Hepatocyte (in vitro differentiated cells): ENCODE measurements at places on chromosomes 13 and 19. TPM values are rescaled to one million over a fixed set of nuclear protein-coding genes. Genes with fewer than 3 reads are reported as not detected.

DNA sequence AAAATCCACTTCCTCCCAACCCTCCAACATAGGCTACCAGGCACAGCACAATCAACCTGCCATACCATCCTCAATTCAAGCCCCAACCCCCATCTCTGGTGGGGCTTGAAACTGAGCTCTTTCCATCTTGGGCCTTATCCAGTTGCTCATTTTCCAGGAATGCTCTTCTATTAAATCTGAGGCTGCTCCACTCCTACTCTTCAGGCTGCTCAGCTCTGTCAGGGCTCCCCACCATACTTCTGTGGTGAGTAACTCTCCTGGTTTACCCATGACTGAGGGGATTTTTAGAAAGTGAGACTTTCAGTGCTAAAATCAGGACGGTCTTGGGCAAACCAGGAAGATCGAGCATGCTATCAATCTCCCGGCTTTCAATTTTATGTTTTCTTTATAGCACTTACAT, 512.8 kb downstream of the LMO7 start:
- H3K4me3 ChIP-seq, result no peak overlapping the region
- no peaks in the 10 kb centered on the region for H3K4me1 ChIP-seq
- no peaks in the 10 kb centered on the region for H3K27me3 ChIP-seq

- H3K36me3 ChIP-seq, result no peaks in the 10 kb centered on the region
- no peaks in the 10 kb centered on the region for H3K27me3 ChIP-seq
- no peak for DNase-seq
- no peak overlapping the region for H3K4me3 ChIP-seq
Observed at GRCh38 chr13:92590503-92590908, 636.1 kb upstream of the GPC6 start.

DNA sequence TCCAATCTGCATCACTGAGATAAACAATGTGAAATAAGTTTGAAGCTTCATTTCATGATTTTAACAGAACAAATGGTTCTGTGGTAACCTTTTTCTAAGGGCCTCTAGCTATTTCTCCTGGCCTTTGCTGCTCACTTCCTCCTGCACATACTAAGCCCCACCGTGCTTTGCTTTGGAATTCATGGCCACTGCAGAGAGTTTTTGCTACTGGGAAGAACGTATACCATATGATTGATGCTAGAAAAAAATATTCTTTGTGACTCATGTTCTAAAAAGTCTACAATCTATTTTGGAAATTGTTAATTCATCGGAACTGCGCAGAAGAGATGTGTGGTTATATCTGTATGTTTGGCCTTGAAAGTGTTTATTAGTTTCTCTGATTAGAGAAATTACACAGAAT, 747.3 kb downstream of the PCDH9 start:
- H3K27me3 ChIP-seq, result no peaks in the 10 kb centered on the region
- H3K4me1 ChIP-seq, result no peaks in the 10 kb centered on the region
- H3K4me3 ChIP-seq, result no peak overlapping the region
- DNase-seq, result no peak

DNA sequence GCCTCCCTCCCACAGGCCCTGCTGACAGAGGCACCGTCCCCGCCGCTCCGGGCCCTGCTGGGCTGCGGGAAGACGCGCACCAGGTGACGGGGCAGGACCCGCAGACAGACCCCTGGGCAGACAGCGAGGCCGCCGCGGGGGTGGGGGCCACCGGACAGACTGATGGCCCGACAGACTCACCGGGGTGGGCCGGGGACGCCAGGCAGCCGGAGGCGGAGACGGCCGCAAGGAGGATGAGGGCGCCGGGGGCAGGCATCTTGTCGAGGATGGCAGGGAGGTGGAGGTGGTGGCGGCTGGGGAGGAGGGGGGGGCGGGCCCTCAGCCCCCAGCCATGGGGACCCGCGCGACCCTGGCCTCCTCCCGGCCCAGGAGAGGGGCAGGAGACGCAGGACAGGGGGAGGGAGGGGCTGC, 309 bp downstream of the LMTK3 start:
- H3K4me3 ChIP-seq, result no peak overlapping the region
- H3K27me3 ChIP-seq, result peaks cover 12% of the 10 kb centered on the region
- H3K27ac ChIP-seq, result no peak overlapping the region
- H3K36me3 ChIP-seq, result no peaks in the 10 kb centered on the region
- DNase-seq, result no peak

Gene LILRB2
- not detected in 2 replicates for total RNA-seq

Gene MAST1
- total RNA-seq, result 0.20 and 0.32 TPM in 2 replicates
